ENCODE measurements at places on chromosomes 1 and 21.

DNA sequence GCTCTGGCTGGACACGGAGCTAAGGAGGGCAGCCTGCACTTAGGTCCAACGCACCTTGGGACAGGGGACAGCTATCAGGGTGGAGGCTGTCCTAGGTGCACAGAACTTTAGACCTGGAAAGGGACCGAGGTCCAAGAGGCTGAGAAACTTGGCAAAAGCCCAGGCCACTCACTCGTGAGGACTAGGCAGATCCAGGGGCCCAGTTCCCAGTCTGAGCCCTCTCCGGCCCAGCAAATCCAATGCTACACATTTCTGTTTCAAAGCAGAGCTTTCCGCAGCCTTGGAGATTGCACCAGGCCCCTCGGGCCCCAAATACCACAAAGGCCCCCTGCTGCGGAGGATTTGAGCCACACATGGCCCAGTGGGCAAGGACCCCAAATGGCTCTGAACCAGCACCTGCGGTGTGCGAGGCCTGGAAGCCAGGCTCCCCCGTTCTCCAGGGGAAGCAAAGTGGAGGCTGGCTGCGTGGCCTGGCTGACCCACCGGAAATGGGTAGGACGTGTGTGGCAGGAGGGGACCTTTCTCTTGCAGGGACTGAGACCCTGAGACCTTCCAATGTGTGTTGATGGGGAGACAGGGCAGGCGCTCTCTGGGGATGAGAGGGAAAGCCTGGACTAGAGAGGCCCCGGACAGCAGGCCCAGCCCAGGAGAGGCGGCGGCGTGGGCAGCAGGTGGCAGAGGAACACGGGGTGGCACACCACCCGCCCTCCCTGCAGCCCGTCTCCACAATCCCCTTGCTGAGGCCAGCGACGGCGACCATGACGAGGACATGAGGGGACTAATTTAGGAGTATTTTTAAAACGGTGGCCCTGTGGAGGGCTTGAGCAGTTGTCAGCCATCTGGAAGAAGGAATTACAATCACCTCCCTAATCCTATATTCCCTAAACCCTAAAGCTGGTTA, 118.7 kb downstream of the CASZ1 start:
- DNase-seq, result no peak

- peak; percentile 93 for DNase-seq
Observed at GRCh38 chr1:1574721-1575537, at the start of gene SSU72. TSS of gene SSU72 (minus strand) at chr1:1574863. CDS start at chr1:1574557, 306 bp downstream.

DNA sequence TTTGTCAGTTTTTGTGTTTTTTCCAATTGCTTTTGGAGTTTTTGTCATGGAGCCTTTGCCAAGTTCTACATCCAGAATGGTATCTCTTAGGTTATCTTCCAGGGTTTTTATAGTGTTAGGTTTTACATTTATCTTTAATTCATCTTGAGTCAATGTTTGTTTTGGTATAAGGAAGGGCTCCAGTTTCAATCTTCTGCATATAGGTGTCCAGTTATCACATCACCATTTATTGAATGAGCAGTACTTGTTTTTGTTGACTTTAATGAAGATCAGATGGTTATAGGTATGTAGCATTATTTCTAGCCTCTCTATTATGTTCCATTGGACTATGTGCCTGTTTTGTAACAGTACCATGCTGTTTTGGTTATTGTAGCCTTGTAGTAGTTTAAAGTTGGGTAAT, 1233.1 kb downstream of the PLA2G4A start:
- no peak for DNase-seq

DNA sequence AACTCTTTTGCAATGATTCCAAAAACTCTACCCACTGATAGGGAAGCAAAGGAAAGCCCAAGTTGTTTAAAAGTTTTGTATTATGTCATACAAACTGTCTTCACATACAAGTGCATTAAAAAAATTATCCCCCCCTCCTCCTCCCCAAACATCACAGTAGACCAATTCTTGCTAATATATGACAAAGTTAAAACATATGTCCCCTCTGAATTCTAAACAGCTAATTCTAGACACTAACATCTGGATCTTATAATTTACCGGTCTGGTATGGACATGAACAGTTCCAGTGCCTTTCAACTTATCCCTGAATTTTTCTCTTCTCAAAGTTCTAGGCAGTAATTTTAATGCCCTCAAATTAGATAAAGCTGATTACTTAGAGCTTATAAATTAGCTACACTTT, 13.4 kb downstream of the RIT1 start:
- no peak for DNase-seq

DNA sequence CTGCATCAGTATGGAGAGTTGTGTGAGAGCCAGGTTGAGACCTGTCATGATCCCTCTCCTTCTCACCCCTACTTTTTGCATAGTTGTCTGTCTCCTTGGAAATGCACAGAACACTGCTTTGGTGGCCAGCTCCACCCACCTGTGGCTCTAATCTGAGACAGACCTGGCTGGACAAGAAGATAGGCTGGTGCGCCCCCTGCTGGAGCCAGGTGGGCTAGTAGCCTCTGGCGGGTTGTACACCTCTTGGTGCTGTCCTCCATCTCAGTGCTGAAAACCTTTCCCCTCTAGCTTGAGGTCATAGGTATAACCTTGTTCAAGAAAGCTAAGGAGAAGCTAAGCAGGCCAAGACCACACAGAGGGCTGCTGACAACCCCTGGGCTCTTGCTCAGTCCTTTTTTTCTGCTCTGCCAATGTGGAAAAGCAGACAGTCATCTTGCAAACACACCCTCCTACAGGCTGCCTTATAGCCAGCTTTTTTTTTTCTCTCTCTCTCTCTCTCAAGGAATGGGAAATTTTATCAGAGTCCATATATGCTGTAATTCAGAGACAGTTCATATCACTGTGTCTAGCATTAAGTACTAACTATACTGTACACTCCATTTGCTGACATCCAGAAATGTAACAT, 58.8 kb upstream of the SPATA6 start:
- peak; percentile 4 for DNase-seq

DNA sequence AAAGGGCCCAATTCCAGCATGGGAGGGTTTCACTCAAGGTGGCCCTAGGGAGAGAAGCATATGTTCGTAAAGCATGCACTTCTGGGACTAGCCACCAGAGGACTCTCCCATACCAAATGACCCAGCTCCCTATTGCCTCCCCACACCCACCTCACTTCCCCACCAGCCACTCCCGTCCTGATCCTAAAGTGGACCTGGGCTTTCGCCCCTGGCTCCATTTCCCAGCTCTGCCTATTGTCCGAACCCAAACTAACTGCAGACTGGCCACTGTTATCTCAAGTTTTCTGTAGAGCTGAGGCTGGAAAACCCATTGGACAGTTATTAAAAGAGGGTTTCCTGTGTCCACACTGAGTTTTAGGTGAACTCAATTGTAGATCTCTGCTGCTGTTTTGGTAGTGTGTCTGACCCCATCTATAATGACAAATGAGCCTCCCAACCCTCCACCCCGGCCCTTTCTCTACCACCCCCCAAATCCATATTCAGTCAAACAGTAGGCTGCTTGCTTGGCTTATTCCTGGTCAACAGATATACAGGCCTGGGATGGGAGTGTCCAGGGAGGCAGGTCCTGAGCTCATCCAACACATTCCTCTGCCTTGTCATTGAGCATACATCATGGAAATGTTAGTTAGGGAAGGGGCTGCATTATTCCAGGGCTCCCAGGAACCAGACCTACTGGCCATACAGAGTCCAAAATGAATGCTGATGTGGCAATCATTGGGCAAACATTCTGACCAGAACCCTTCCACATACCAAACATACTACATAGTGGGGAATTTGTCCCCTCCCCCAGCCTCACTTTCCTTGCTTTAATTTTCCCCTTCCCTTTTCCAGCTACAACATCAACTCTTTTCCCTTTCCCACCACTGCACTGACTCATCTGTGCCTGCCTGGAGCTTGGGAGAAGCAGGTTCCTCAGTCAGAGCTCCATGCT, 59.2 kb downstream of the ABCA4 start:
- peak; percentile 13 for DNase-seq

DNA sequence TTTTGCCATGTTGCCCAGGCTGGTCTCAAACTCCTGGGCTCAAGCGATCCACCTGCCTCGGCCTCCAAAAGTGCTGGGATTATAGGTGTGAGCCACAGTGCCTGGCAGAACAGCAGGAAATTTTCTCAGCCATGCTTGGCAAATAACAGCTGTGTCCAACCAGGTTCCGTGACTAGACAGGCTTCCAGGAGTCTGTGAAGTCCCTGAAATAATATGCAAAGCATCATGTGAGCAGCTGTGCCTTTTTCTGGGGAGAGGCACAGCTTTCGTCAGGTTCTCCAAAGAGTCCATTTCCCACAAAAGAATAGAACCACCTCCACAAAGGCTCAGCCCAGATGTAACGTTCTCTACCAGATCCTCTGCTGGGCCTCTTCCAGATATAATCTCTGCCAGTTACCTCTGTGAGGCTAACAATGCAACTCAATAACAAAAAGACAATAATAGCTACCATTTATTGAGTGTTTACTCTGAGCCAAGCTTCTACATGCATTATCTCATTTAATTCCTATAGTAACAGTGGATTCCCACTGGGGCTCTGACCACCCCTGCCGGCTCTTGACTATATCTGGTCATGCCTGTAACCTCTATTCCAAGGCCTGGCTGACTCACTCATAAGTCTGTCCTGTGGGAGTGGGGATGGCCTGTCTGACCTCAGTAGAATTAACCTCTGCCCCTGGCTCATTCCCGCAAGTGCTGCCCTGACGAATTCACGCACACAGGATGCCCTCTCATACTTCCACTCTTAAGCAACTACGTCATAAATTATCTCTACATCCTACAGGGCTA, 4.0 kb upstream of the NKAIN1 start:
- no peak for DNase-seq

DNA sequence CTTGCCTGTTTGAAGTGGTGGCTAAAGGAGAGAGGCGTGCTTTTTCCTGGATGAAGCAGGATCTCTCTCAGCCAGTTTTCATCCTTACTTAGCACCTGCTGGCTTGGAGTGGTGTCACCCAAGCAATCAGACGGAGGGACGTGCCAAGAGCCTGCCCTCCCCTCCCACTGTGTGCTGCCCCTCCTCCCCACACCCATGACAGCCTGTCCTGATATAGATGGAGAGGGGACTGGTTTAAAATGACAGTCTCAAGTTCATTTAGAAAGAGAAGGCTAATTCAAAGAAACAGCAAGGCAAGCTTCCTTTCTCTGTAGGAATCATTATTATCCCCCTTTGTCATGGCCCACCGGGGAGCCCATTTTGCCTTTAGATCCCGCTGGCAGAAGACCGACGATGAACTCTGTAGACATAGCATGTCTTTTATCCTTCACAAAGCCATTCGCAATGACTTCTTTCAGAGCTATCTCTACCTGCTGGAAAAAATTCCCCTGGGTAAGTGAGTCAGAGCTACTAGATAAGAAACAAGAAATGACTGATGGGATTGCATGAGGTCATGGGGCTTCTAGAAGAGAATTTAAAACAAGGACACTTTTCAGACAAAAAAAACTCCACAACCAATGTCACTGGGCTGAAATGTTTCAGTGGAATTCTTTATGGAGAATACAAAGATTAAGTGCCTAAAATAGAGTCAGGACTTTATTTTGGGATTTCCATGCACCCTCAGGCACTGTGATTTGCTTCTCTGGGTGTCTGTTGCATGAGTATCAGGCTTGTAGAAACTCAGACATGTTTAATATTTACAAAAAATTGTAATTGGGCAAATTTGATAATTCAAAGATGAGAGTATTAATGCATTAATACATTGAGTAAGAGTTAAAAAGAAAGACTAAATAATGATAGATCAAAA, at the start of gene NTMT2:
TSS of gene NTMT2 (plus strand) at position 190 of the 907 bp plus-strand sequence. CDS start at position 339, 149 bp downstream.
- DNase-seq, result no peak

- DNase-seq, result peak; percentile 78
Observed at GRCh38 chr1:155277902-155278688, 832 bp downstream of the HCN3 start.

- DNase-seq, result no peak
Observed at GRCh38 chr1:201800246-201800645, 28.7 kb upstream of the IPO9 start.

GRCh38 chr1:7299329-7299799, 471.7 kb upstream of the VAMP3 start:
- no peak for DNase-seq
